ENCODE measurements at places on chromosomes 5 and 9.

DNA sequence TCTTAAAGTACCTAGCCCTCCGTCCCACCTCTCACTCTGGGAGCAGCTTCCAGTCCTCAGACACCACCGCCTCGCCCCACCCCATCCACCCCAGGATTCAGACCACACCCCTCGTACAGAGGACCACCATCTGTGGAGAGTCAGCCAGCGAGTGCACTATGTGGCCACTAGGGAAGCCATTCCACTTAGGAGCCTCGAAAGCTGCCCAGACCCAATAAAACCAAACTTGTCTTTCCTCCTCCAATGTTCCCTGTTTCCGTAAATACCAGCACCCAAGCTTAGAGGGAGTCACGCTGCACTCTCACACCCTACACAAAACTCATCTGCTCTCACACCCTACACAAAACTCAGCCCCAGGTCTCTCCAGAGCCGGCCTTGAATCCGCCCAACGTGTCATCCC lies 1.9 kb downstream of the GCNT4 start:
- DNase-seq = no peak

DNA sequence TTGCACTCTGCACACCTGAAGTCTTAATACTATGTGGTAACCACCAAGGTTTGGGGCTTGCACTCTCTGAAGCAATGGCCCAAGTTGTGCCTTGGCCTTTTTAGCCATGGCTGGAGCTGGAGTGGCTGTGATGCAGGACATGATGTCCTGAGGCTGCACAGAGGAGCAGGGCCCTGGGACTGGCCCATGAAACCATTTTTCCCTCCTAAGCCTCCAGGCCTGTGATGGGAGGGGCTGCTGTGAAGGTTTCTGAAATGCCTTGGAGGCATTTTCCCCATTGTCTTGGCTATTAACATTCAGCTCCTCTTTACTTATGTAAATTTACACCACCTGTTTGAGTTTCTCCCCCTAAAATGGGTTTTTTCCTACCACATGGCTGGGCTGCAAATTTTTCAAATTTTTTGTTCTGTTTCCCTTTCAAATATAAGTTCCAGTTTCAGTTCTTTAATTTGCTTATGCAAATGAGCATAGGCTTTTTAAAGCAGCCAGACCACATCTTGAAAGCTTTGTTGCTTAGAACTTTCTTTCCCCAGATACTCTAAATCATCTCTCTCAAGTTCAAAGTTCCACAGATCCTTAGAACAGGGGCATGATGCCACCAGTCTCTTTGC lies 237.4 kb upstream of the DMAC1 start:
- DNase-seq = no peak

GRCh38 chr9:78210841-78211301 lies 25.0 kb upstream of the CEP78 start:
- DNase-seq = no peak

DNA sequence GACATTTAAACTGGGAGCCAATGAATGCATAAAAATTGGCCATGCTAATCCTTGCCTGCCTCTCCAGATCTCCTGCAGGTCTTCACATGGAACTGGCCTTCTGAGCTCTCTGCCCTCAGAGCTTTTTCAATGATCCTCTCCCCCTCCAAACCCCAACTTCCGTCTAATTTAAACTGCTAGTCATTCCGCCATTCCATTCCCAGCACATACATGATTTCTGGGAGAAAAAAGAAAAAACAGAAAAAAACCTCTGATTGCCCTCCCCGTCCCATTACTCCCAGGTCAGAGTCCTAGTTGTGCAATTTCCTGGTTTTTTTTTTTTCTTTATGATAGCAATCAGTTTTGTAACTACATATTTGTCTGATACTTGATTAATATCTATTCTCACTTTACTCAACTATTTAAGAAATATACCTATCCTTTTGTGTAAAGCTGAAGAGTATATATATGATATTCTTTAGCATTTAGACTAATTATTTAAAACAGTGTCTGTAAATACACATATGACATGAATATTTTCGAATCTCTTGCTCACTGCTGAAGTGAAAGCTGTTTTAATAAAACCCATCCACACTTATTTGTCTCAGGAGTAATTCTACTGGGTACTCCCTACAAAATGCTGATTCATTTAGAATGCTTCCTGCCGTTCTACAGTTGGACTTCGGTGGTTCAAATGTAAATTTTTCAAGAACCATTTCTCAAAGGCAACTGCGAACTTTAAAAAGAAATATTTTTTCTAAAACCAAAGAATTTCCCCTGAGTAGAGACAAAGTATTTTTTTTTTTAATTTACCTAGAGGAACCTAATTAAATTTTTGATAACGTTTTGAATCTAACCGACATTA lies 1.6 kb downstream of the HINT1 start:
- DNase-seq = no peak

DNA sequence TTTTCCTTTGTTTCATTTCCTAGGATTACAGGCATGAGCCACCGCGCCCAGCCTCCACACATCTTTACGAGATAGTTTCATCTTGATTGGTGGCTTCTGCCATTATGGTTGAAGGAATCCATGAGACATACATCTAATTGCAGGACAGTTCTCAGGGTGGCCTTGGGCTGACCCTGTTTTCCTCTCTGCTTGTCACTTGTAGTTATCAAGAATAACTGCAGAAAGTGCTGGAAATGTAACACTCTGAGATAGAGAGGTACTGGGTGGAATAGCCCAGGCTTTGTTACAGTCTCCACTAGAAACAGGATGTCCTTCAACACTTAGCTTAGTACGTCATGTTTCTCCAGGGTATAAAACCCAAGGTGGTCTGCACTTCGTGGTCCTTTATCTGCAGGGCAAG lies 10.7 kb downstream of the UGT3A2 start:
- no peak for DNase-seq

- DNase-seq = no peak
Measured at GRCh38 chr9:73962792-73963191, 534.3 kb upstream of the RORB start.

- DNase-seq = no peak
Measured at GRCh38 chr9:70798018-70798417, 323.4 kb downstream of the TRPM3 start.

GRCh38 chr5:18712936-18713485 lies 1078.8 kb downstream of the TAF11L14 start:
- no peak for DNase-seq

- DNase-seq = no peak
Measured at GRCh38 chr9:98550206-98550820, 158.4 kb downstream of the GABBR2 start.

GRCh38 chr9:69317081-69317480 lies 7.9 kb upstream of the ENTREP1 start:
- peak; percentile 11 for DNase-seq

GRCh38 chr5:6592601-6593000 lies 40.2 kb downstream of the NSUN2 start:
- no peak for DNase-seq

DNA sequence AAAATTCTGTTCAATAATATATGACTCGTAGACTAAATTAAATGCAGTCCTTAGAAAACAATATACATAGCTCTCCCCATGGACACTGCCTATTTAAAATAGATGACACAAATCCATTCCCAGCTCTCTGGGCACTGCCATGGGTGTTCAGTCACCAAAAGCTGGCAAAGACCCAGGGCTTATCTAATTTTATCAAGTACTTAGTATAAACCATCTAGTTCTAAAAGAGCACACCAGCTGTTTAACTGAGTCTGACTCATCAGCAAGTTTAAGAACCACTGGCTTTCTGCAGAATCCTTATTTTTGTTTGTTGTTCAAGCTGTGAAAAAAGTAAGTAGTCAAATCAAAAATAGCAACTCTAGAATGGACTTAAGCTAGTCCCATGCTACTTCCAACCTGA lies 107.6 kb downstream of the PLPP1 start:
- no peak for DNase-seq

GRCh38 chr9:9079473-9079872 lies 1279.9 kb upstream of the DMAC1 start:
- DNase-seq = no peak

DNA sequence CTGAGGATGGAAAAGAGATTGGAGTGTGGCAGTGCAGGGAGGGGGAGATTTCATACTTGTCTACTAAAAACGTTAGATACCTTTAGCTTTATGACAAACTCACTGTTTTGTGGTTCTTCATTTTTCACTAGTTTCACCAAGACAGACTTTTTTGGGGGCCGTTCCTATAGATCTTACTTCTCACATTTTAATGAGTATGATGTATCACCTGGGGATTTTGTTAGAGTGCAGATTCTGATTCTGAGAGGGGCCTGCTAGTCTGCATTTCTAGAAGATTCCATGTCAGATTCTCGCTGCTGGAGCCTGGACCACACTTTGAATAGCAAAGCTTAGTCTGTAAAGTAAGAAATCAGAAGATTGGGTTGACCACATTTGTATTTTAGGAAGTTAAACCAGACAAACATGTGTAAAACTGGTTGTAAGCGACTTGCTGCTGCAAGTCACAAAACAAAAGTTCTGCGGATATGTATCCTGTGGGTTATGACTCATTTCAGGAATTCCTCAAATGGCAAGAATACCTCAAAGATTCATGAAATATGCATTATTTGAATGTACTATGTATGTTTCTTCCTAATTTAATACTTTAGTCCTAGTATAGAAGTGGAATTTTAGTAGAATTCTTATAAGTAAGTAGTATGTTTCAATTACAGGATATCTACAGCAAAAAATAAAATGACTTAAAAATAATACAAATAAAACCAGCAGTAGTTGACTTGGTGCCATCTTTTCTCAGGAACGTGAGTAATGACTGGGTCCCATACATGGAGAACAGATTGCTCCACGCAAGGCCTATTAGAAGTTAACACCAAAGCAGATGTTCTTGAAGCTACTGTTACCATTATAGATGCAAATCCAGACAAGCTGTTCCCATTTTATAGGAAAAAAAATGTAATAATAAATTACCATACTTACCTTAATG lies 27.8 kb downstream of the NFIL3 start:
- DNase-seq = peak; percentile 89

DNA sequence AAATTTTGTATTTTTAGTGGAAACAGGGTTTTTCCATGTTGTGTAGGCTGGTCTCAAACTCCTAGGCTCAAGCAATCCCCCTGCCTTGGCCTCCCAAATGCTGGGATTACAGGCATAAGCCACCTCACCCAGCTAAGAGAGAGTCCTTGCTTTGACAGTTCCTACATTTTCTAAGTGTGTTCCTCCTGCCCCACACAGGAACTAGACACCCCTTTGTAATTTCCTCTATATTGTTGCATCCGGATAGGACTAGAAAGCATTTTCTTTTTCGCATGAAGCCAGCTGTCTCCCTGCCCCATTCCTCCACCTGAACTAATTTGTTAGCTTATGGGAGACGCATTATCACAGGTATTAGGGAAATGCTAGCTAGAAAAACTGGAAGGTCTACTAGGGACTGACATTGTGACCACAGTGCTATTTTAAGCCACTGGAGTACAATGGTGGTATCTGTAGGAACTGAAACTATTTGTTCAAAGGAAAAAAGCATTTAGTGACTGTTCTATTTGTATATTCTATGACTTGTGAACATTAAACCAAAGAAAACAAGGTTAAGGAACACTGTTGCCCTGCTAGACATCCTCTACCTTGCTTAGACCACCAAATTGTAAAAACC lies 214.1 kb downstream of the SMARCA2 start:
- no peak for DNase-seq

GRCh38 chr9:114311571-114312512 lies 11.1 kb upstream of the ORM1 start:
- no peak for DNase-seq

DNA sequence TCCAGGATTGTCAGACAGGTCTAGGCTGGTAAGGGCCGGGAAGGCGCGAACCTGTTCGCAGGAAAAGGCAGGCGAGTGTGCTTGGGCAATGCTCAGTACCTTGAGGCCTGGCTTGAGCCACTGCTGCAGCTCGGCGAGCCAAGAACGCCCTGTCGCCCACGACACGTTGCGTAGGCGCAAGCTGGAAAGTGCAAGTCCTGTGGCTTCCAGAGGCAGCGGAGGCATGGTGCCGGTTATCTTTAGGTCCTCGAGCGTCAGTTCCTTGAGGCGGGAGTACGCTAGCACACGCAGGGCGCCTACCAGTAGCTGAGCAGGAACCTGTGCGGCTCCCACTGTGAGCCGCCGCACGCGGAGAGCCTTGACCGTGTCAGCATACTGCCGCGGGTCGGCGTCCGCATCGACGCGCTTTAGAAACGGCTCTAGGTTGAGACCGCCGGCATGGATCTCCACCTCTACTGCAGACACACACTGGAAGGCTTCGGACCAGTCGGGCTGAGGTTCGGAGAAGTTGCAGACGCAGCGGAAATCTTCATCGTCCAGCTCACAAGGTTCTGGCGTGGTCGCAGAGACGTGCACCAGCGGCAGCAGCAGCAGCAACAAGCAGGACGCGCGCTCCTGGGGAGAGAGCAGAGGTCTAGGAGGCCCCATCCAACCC lies 482 bp downstream of the CD14 start:
- DNase-seq = no peak

- no peak for DNase-seq
Measured at GRCh38 chr9:17833846-17834245, 255.0 kb downstream of the SH3GL2 start.

- DNase-seq = no peak
Measured at GRCh38 chr9:126666155-126666803, 52.6 kb downstream of the LMX1B start.

DNA sequence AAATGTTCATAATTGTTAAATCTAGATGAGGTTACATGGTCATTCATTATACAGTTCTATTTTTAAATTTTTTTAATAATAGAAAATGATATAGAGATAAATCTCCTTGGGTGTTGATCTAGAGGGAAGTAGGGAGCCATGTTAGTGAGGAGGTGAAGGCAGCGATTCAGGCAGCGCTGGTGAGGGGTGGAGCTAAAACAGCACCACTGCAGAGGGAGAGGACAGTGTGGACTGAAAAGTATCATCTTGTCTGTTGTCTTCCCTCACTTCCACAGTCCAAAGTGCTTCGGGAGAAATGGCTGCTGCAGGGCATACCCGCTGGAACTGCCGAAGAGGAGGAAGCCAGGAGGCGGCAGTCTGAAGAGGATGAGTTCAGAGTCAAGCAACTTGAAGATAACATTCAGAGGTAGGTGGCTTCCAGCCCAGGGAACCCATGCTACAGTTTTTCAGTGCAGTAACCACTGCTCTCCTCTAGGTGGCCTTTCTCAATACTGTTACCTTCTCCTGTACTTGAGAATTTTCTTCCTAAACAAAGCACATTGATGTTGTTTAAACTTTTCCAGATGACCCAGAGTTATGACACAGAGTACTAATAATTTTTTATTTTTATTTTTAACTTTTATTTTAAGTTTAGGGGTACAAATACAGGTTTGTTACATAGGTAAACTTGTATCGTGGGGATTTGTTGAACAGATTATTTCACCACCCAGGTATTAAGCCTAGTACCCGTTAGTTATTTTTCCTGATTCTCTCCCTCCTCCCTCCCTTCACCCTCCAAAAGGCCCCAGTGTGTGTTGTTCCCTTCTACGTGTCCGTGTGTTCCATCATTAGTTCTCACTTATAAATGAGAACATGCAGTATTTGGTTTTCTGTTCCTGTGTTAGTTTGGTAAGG lies 100.5 kb downstream of the PALM2AKAP2 start:
- DNase-seq = no peak

- DNase-seq = no peak
Measured at GRCh38 chr9:135958485-135958884, 2.7 kb downstream of the UBAC1 start.

GRCh38 chr5:143679777-143680176 lies 132.2 kb upstream of the HMHB1 start:
- DNase-seq = no peak

All from fibroblast of skin of left quadriceps (primary cell).